ENCODE measurements at places on chromosomes 4 and X. TPM values are rescaled to one million over a fixed set of nuclear protein-coding genes. Genes with fewer than 3 reads are reported as not detected.

The DCAF4L1 gene
- total RNA-seq, result 0.09 TPM

The CHRDL1 gene
- not detected for total RNA-seq

The VEGFC gene
- 7.8 TPM for total RNA-seq

The SPANXN3 gene
- not detected for total RNA-seq

The RTL3 gene
- total RNA-seq, result 0.15 TPM

The PLP1 gene
- not detected for total RNA-seq

The CT45A1 gene
- total RNA-seq, result 0.07 TPM

The AKAP14 gene
- not detected for total RNA-seq

The FBXW7 gene
- 5.8 TPM for total RNA-seq

The TCEAL8 gene
- total RNA-seq, result 30.3 TPM

The GLRA3 gene
- not detected for total RNA-seq

The PDCL2 gene
- not detected for total RNA-seq

The KLF3 gene
- 12.9 TPM for total RNA-seq

The ASMT gene
- total RNA-seq, result 0.38 TPM

The ADGRG2 gene
- total RNA-seq, result 11.1 TPM

The ZNF674 gene
- total RNA-seq, result 2.7 TPM

The LEF1 gene
- total RNA-seq, result 0.11 TPM

The NUDT11 gene
- 2.7 TPM for total RNA-seq

The PARM1 gene
- total RNA-seq, result 0.51 TPM

The PABPC1L2B gene
- not detected for total RNA-seq

The RHOXF1 gene
- total RNA-seq, result not detected

The IBSP gene
- total RNA-seq, result not detected

The PDE5A gene
- total RNA-seq, result 0.62 TPM
